Activated naive CD8-positive, alpha-beta T cell treated with anti-CD3 and anti-CD28 coated beads, Interleukin-2, amount 10 ng/mL, durations not matched to agents 7 days and 5 days (primary cell): ENCODE measurements at places on chromosomes 6 and 20. TPM values are rescaled to one million over a fixed set of nuclear protein-coding genes. Genes with fewer than 3 reads are reported as not detected.

C6orf163 gene
- total RNA-seq: 3.4 TPM

BCAS1 gene
- not detected for total RNA-seq

FAM162B gene
- total RNA-seq: not detected

SLC35B2 gene
- 28.4 TPM for total RNA-seq

LYRM4 gene
- total RNA-seq: 27.1 TPM

TRIM26 gene
- 75.5 TPM for total RNA-seq

MCHR2 gene
- total RNA-seq: not detected

TPBG gene
- total RNA-seq: 0.17 TPM

THBD gene
- total RNA-seq: 0.34 TPM

NEURL2 gene
- total RNA-seq: 5.3 TPM

CRISP2 gene
- total RNA-seq: not detected

FHL5 gene
- not detected for total RNA-seq

DAAM2 gene
- not detected for total RNA-seq

PROKR2 gene
- total RNA-seq: not detected

TRIM31 gene
- total RNA-seq: not detected

HLA-G gene
- 2.0 TPM for total RNA-seq

TULP4 gene
- total RNA-seq: 58.1 TPM

SASH1 gene
- not detected for total RNA-seq

LRFN2 gene
- total RNA-seq: not detected

ZBTB22 gene
- total RNA-seq: 24.5 TPM

GPLD1 gene
- total RNA-seq: 0.34 TPM

SYTL3 gene
- total RNA-seq: 65.3 TPM

LY6G5B gene
- 36.4 TPM for total RNA-seq

TFAP2D gene
- not detected for total RNA-seq

BMP2 gene
- not detected for total RNA-seq

C6orf58 gene
- not detected for total RNA-seq

DEFB132 gene
- not detected for total RNA-seq

CST5 gene
- total RNA-seq: not detected

ELOVL5 gene
- total RNA-seq: 110 TPM

MOG gene
- total RNA-seq: not detected

SLC32A1 gene
- total RNA-seq: not detected

DDX43 gene
- 1.3 TPM for total RNA-seq

IL17A gene
- not detected for total RNA-seq

TFAP2B gene
- not detected for total RNA-seq

ZSCAN12 gene
- 13.9 TPM for total RNA-seq

ALDH8A1 gene
- 1.3 TPM for total RNA-seq

POM121L2 gene
- total RNA-seq: not detected

SPATS1 gene
- total RNA-seq: not detected

SLC17A9 gene
- 43.5 TPM for total RNA-seq

OOEP gene
- 1.4 TPM for total RNA-seq

PKIB gene
- total RNA-seq: 0.78 TPM

ZSCAN16 gene
- 8.6 TPM for total RNA-seq

RIPPLY2 gene
- not detected for total RNA-seq
